ENCODE measurements at places on chromosomes 3 and 15.

DNA sequence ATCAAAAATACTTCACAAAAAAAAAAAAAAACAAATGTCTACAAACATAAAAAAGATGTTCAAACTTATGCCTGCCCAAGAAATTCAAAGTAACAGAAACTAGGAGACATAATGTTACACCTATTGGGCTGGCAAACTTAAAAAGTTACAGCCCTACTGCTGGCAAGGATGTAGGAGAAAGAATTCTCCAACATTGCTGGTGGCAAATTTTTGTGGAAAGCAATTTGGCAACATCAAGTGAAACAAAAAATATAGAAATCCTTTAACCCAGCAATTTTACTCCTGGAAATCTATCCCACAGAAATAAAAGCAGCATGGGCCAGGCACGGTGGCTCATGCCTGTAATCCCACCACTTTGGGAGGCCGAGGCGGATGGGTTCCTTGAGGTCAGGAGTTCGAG, 73.2 kb downstream of the STAG1 start:
- DNase-seq = no peak
- H3K36me3 ChIP-seq = no peaks in the 10 kb centered on the region
- H3K4me3 ChIP-seq = no peak overlapping the region
- H3K4me1 ChIP-seq = peaks cover 6% of the 10 kb centered on the region

DNA sequence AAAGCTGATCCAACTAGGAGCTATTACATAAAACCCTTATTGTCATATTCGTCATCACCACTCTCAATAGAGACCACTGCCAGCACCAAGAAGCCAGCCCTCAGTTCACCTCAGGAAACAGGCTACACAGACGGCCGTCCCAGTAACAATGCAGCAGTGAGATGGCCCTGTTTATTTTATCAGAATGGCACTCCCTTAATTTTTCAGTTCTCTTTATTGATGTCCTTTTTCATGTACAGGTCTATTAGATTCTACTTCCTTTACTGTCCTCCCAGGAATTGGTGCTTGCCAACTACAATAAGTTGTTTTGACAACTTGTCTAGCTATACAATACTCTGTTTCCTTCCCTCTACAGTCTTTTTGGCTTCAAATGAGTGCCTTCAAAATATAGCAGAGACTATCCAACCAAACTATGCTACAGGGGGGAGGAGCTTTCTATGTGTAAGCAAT, 272.5 kb downstream of the ZBTB20 start:
- peak overlapping the region; percentile 27 for H3K27ac ChIP-seq
- H3K27me3 ChIP-seq = no peaks in the 10 kb centered on the region
- H3K4me1 ChIP-seq = no peaks in the 10 kb centered on the region
- no peak overlapping the region for H3K4me3 ChIP-seq
- no peak for DNase-seq

DNA sequence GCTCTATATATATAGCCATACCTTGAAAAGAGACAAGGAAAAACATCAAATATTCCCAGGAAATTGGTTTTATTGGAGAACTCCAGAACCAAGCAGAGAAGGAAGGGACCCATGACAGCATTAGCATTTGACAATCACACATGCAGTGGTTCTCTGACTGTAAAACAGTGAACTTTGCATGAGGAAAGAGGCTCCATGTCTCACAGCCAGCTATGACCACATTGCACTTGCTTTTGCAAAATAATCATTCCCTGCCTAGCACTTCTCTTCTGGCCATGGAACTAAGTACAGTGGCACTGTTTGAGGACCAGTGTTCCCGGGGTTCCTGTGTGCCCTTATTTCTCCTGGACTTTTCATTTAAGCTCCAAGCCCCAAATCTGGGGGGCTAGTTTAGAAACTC, 85.5 kb downstream of the TGFBR2 start:
- H3K27ac ChIP-seq = no peak overlapping the region
- peaks cover 27% of the 10 kb centered on the region for H3K4me1 ChIP-seq
- H3K27me3 ChIP-seq = no peaks in the 10 kb centered on the region
- peaks cover 20% of the 10 kb centered on the region for H3K36me3 ChIP-seq

DNA sequence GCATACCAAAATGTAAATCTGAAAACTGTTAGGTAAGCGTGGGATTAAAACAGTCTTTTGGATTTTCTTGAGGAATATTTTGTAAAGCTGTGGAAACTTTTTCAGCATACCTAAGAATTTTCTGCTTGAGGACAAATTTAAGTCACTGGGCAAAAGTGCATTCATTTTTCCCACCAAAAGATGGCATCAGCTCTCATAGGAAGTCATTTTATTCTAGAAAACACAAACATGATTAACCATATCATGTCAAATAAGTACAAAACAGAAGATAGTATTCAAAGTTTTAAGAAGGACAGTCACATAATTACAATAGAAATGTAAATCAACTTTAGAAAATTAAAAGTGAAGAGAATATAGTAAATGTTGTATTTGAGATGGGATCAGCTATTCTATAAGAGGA, 63.5 kb downstream of the SLC49A4 start:
- peak; percentile 19 for DNase-seq
- no peak overlapping the region for H3K27ac ChIP-seq
- H3K36me3 ChIP-seq = no peaks in the 10 kb centered on the region
- no peaks in the 10 kb centered on the region for H3K4me1 ChIP-seq

DNA sequence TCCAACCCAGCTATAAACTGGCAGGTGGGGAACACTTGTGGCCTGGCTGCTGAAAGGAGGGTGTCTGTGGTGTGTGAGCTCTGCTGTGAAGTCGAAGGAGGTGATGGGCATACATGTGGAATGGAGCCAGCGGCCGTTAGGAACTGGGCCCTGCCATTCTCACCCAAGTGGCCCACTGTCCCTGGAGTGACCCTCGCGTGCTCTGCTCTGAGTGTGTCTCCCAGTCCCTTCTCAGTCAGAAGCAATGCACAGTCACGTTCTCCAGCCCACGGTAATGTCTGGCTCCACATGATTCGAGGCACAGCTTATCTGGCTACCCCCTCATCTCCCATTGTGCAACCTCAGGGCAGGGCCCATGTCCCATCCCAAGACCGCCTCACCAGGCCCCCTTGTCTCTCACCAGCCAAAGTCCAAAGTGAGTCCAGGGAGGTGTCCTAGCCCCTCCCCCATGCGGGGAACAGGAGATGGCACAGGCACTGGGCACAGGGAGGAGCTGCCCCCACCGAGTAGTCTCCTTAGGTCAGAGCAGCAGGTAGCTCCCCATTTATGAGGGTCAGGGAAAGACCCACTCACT, 62.9 kb downstream of the ZNF445 start:
- H3K4me3 ChIP-seq = no peak overlapping the region
- DNase-seq = no peak
- no peaks in the 10 kb centered on the region for H3K27me3 ChIP-seq
- H3K4me1 ChIP-seq = no peaks in the 10 kb centered on the region

DNA sequence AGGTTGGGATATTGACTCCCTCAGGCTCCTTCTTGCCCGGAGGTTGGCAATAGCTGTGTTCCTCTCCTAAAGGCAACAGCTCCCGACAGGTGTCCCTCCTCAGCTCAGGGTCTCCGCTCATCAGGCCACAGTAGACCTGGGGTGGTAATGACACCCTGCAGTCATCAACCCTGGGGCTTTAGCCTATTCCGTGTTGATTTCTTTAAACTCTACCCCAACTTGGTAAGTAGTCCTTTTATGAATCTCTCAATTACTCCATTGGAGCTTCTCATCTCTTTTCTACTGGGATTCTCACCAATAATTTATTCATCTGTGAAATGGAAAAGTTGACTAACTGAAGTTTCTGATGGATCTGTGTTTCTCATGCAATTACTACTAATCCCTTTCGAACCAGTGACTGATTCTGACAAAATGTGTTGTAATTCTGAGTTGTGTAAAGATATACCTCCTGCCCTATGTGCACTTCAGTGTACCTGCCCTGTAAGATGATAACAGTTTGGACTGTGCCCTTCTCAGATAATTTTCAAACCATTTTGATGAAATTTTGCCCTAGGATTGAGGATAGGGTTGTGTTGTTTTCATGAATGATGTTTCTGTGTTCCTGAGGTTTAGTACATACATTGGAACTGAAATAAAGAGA, 89.7 kb downstream of the RPL39L start:
- peaks cover under 1% of the 10 kb centered on the region for H3K4me1 ChIP-seq
- H3K36me3 ChIP-seq = peaks cover 6% of the 10 kb centered on the region
- H3K4me3 ChIP-seq = no peak overlapping the region
- H3K27ac ChIP-seq = no peak overlapping the region
- DNase-seq = no peak

DNA sequence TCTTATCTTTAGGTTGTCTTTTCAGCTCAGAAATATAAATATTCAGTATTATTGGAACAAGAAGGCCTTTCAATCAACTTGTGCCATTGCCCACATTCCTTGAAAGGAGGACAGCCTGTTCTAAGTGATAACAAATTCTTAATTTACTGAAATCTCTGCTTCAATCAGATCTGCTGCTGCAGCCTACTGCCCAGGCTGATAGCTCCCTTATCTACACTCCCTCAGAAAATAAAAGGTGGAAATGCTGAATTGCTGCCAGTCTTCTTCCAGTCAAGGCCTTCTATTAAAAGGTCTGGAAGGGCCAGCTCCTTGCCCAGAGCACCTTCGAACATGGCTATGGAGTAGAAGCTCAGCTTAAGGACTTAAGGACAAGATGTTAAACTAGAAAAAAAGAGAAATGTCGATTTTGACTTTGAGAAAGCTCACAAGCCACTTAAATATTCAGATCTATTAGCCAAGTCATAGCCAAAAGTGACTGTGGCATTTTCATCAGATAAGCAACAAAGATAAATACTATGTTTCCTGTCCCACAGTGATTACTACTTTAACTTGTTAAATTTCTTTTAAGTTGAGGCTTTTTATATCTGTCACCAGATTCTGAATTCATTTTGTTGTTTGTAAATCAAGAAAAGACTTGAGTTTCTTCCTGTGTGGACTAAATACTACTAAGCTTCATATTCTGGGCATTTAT, 480.5 kb upstream of the CBLB start:
- H3K36me3 ChIP-seq = no peaks in the 10 kb centered on the region
- peak; percentile 38 for DNase-seq
- H3K27ac ChIP-seq = no peak overlapping the region
- no peaks in the 10 kb centered on the region for H3K4me1 ChIP-seq
- H3K27me3 ChIP-seq = no peaks in the 10 kb centered on the region
- H3K4me3 ChIP-seq = no peak overlapping the region

GRCh38 chr3:183500981-183501704, 54.4 kb downstream of the KLHL6 start:
- no peaks in the 10 kb centered on the region for H3K4me1 ChIP-seq
- H3K27ac ChIP-seq = no peak overlapping the region
- peaks cover 82% of the 10 kb centered on the region for H3K36me3 ChIP-seq
- no peaks in the 10 kb centered on the region for H3K27me3 ChIP-seq
- H3K4me3 ChIP-seq = no peak overlapping the region
- DNase-seq = no peak

DNA sequence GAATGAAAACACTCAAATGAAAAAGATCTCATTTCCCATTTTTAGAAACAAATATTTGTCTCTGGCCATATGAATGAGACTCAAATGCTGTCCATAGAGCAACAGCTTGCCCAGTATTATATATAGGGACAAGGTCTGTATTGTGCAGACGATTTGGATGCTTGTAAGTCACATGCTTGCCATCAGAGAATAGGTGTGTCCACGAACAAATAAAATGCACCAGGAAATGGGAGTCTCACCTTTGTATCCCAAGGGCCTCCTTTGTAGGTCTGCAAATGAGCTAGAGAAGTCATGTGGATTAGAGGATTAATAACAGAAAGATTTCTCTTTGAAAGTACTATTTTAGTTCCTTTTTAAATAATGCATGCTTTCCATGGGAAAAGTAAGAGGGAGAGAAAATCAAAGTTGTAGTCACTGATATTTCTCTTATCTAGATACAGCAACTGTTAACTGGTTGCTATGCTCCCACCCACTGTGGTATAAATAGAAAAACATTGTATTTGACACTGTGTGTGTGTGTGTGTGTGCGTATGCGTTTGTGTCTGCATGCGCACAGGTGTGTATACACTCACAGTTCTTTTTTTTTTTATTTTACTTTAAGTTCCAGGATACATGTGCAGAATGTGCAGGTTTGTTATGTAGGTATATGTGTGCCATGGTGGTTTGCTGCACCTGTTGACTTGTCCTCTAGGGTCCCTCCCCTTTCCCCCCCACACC, 383.4 kb upstream of the ARRDC4 start:
- no peaks in the 10 kb centered on the region for H3K27me3 ChIP-seq
- no peaks in the 10 kb centered on the region for H3K36me3 ChIP-seq
- H3K4me1 ChIP-seq = no peaks in the 10 kb centered on the region
- DNase-seq = no peak
- no peak overlapping the region for H3K27ac ChIP-seq
- H3K4me3 ChIP-seq = no peak overlapping the region

DNA sequence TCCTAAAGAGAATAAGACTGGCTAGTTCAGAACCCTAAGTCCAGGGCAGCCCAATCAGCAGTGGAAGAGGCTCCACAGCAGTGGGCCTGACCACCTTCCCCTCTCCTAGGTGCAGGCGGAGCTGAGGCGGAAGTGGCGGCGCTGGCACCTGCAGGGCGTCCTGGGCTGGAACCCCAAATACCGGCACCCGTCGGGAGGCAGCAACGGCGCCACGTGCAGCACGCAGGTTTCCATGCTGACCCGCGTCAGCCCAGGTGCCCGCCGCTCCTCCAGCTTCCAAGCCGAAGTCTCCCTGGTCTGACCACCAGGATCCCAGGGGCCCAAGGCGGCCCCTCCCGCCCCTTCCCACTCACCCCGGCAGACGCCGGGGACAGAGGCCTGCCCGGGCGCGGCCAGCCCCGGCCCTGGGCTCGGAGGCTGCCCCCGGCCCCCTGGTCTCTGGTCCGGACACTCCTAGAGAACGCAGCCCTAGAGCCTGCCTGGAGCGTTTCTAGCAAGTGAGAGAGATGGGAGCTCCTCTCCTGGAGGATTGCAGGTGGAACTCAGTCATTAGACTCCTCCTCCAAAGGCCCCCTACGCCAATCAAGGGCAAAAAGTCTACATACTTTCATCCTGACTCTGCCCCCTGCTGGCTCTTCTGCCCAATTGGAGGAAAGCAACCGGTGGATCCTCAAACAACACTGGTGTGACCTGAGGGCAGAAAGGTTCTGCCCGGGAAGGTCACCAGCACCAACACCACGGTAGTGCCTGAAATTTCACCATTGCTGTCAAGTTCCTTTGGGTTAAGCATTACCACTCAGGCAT, 33.7 kb downstream of the VIPR1 start:
- peak; percentile 60 for DNase-seq
- no peak overlapping the region for H3K27ac ChIP-seq
- no peaks in the 10 kb centered on the region for H3K36me3 ChIP-seq
- no peaks in the 10 kb centered on the region for H3K4me1 ChIP-seq
- no peak overlapping the region for H3K4me3 ChIP-seq

GRCh38 chr3:44554626-44555592, at the start of gene ZKSCAN7:
Gene ZKSCAN7, plus strand, starts transcription at chr3:44555193. Its CDS starts 1,855 bp downstream, at chr3:44557048.
- peak within 1 kb of the TSS; percentile 37 for H3K27ac ChIP-seq
- H3K4me1 ChIP-seq = peaks cover 13% of the 10 kb centered on the region
- no peaks in the 10 kb centered on the region for H3K27me3 ChIP-seq

- no peaks in the 10 kb centered on the region for H3K27me3 ChIP-seq
- H3K27ac ChIP-seq = no peak overlapping the region
- DNase-seq = no peak
Measured at GRCh38 chr3:31361371-31362273, 171.1 kb upstream of the STT3B start.

All from common myeloid progenitor, CD34-positive (primary cell).